Aorta (tissue), 5 donors: ENCODE measurements at places on chromosomes 3 and 15. TPM values are rescaled to one million over a fixed set of nuclear protein-coding genes. Genes with fewer than 3 reads are reported as not detected.

The RNU5B-1 gene
- total RNA-seq = 40.6 TPM

DNA sequence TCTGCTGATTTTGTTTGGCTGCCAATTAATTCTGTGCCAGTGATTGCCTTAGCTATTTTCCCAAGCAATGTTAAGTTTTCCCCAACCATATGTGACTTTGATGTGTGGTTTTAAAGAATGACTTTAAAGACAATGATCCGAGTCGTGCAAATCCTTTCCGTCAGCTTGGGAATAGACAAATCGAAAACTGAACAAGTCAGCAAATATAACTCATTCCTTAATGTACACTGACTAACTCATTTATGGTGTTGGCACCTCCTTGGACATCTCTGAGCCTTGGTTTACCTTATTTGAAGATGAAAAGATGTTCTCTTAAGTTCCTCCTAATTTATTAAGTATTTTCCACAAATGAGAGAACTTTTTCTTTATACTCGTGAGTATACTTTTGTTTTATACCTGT, 249.4 kb upstream of the SLCO3A1 start:
- no peak for DNase-seq

GRCh38 chr3:117149584-117149983, 440.0 kb downstream of the TUSC7 start:
- DNase-seq = no peak

DNA sequence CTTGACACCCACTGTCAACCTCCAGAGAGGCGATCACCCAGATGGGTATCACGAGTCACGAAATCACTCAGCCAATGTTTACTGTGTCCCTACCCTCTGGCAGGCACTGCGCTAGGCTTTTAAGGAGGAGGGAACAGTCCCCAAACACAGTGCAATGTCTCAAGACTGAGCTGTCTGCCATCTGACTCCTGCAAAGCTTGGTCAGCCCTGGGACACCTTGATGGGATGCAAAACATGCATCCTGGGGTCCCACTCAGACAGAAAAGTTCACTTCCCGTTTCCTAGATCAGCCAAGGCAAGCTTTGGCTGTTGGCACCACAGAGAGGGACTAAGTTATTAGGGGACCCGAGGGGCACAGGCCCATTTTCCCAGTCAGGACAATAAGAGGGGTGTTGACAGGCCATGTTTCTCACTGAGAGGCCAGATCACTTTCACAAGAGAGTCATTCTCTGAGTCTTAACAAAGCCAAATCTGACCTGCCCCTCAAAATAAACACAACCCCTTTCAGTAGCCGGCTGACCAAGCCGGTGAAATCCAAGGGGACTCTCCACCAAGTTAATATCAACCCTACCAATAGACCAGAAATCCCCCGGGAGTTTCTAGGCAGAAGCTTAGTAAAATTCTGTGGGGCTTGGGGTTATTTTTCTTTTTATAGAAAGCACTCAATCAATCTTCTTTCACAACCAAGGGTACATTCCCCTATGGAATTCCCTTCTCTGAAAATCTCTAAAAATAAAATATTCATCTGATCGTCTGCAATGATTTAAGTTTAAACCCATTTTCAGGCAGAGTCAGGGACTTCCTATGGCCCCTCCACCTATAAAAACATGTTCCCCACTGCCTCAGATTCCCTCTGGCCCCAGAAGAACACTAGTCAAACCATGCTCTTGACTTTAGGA, 3.5 kb downstream of the RFTN1 start:
- DNase-seq = no peak

GRCh38 chr3:13508496-13508895, 28.4 kb downstream of the HDAC11 start:
- peak; percentile 32 for DNase-seq

The UNC13C gene
- 2.8 TPM for total RNA-seq

DNA sequence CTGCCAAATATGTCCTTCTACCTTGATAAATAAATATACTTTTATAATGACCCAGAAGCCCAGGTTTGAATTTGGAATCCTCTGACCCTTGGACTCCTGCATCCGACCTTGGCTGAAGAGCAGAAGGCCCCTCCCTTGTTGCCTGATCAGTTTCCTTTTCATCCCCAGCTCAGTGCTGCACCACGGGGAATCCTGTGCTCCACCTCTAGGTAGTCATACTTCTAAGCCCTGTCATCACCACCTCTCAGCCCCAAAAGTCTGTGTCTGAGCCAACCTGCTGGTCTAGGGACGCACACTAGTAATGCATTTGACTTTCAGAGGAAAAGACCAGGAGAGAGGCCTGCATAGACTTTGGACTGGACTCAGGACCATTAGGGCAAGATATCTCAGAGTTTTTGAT, 310.6 kb downstream of the NLGN1 start:
- DNase-seq = no peak

DNA sequence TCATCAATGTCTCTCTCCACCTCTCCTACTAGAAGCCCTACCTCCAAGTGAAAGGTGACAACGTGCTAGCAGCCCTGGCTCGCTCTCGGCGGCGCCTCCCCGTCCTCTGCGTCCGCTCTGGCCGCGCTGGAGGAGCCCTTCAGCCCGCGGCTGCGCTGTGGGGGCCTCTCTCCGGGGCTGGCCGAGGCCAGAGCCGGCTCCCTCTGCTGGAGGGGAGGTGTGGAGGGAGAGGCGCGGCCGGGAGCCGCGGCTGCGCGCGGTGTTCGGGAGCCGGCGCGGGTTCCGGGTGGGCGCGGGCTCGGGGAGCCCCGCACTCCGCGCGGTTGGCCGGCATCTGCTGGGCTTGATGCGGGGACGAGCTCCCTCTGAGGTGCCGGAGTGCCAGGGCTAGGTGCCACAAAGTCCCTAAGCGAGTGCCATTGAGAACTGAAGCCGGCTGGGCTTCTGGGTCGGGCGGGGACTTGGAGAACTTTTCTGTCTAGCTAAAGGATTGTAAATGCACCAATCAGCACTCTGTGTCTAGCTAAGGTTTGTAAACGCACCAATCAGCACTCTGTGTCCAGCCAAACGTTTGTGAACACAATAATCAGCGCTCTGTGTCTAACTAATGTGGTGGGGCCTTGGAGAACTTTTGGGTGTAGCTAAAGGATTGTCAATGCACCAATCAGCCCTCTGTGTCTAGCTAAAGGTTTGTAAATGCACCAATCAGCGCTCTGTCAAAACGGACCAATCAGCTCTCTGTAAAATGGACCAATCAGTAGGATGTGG, 84.8 kb upstream of the ARRDC4 start:
- DNase-seq = no peak

DNA sequence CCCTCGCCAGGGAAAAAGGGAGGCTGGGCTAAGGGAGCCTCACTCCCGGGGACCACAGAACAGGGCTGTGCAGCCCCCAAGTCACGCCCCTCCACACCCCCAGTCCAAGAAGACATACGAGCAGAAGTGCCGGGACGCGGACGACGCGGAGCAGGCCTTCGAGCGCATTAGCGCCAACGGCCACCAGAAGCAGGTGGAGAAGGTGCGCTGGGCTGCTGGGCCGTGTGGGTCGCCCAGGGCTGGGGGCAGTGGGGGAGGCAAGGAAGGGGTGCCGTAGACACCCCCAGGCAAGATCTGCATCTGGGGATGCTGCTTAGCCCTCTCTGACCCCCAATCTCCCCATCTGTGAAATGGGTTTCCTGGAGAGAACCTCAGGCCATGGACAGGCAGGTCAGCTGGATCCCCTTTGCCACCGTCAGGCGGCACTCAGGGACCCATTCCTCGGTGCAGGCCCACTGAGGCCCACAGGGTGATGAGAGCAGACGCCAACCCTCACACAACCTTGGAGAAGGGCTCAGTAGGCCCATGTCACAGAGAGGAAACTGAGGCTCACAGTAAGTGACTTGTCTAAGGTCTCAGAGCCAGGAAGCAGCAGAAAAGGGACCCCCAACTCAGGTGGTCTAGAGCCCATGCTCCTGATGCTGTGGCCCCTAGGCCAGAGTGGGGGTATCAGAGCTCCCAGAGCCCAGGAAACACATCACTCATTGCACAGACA, 33.7 kb downstream of the PSTPIP1 start:
- peak; percentile 59 for DNase-seq

- DNase-seq = no peak
These were observed 133.9 kb upstream of the SKOR1 start for GRCh38 chr15:67691450-67691849.

DNA sequence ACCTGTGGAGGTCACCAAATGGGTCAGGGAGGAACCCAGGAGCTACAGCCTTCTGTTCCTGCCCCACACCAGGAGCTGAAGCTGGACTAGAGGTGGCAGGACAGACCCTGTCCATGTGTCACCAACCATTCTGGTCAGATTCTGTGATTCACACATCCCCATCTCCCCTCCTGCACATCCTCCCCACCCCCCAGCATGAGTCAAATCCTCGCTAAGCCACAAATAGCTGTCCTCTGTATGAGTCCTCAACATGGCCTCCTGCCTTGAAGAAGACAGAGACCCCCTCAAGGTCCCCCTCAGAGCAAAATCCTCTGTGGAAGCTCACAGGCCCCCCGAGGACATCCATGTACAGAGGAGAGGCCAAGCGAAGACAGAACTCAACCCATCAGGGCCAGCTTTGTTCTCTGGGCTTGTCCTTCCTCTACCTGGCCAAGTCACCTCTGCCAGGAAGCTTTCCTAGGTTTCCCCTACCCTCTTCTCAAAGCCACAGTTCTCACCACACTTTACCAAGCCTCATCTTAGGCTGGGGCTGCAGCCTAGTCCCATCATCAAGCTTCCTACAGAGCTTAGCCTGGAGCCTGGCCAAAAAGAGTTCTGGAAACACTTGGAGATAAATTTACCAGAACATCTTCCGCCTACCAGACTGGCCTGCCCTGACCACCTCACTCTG, 17.1 kb downstream of the CACNA2D2 start:
- DNase-seq = no peak

The CYP1A1 gene
- total RNA-seq = 2.3 TPM
